ENCODE measurements at places on chromosomes 12 and 14. TPM values are rescaled to one million over a fixed set of nuclear protein-coding genes. Genes with fewer than 3 reads are reported as not detected.

Gene MGST1
- 88.5 TPM for total RNA-seq

Gene KNTC1
- 29.0 TPM for total RNA-seq

Gene TAMALIN
- 13.0 TPM for total RNA-seq

Gene KRT5
- 0.22 TPM for total RNA-seq

Gene SDR9C7
- not detected for total RNA-seq

Gene HCFC2
- total RNA-seq, result 25.6 TPM

Gene PIK3C2G
- total RNA-seq, result not detected

Gene GPX2
- total RNA-seq, result not detected

Gene IKZF4
- 1.5 TPM for total RNA-seq

Gene PMCH
- total RNA-seq, result not detected

Gene DICER1
- total RNA-seq, result 31.3 TPM

Gene SLCO1C1
- not detected for total RNA-seq

Gene REM2
- 0.12 TPM for total RNA-seq

Gene SERPINA9
- total RNA-seq, result not detected

Gene TAS2R46
- total RNA-seq, result 2.6 TPM

Gene KRT71
- total RNA-seq, result not detected

Gene LARP4
- 42.6 TPM for total RNA-seq

Gene GLIPR1L1
- total RNA-seq, result not detected

Gene RHEBL1
- 0.62 TPM for total RNA-seq

Gene CCDC177
- total RNA-seq, result under 0.01 TPM

Gene KLRG1
- 0.22 TPM for total RNA-seq

Gene GPR132
- total RNA-seq, result 0.25 TPM

Gene STXBP6
- total RNA-seq, result 7.1 TPM

Gene LTA4H
- total RNA-seq, result 60.1 TPM

Gene GALNT16
- total RNA-seq, result 1.1 TPM

Gene MYF6
- total RNA-seq, result 0.11 TPM

Gene LRTM2
- total RNA-seq, result not detected

Gene KLRC1
- total RNA-seq, result not detected

Gene FOXN4
- not detected for total RNA-seq

Gene TTC6
- total RNA-seq, result under 0.01 TPM

Gene GARIN6
- total RNA-seq, result not detected

Gene GLTP
- total RNA-seq, result 82.8 TPM

Gene TPPP2
- total RNA-seq, result not detected

Gene RERGL
- total RNA-seq, result not detected

Gene P2RX4
- total RNA-seq, result 40.6 TPM

Gene TXNRD1
- total RNA-seq, result 863 TPM

Gene KRT74
- not detected for total RNA-seq

Gene RNASE7
- not detected for total RNA-seq

Gene SPX
- total RNA-seq, result 0.77 TPM

Gene TMEM263
- total RNA-seq, result 93.0 TPM
